ENCODE measurements at places on chromosomes 12 and 14.

GRCh38 chr12:120259418-120260202 lies 5.9 kb downstream of the PXN start:
- DNase-seq = no peak

DNA sequence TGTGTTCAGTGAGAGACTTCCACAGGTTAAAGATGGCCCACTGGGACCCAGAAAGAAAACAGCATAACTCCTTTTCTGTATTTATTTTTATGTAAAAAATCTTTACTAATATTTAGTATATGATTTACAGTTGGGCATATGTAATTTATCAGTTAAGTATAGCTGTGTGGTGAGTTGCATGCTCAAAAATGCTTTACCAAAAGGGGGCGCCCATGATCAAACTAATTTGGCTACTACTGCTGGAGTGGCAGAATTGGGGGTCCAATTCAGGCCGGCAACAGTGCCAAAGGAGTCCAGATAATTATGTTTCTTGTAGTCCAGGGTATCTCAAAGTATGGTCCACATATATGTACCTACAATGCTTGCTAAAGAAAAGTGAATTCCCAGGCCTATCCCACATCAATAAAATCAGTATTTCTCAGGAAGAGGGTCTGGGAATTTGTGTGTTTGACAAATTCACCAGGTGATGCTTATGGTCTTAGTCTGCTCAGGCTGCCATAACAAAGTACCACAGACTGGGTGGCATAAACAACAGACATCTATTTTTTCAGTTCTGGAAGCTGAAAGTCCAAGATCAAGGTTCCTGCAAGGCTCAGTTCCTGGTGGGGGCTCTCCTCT lies 152.0 kb downstream of the KTN1 start:
- peak; percentile 13 for DNase-seq

DNA sequence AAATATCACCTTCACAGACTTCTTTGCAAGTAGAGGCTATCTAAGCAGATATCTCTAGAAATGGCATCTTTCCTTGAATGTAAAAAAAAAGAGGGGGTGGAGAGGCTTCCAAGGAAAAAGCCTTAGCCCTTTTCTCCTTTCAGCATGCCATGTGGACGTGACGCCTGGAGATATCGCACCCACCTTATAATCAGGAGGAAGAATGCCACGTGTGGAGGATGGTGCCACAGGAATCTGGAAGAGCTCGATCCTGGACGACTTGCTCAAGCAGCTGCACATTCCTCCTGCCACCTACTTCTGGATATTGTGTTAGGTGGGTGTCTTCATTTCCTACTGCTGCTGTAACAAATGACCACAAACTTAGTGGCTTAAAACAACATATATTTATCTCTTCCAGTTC lies 203.6 kb downstream of the NUAK1 start:
- no peak for DNase-seq

GRCh38 chr12:66048835-66049537 lies 81.6 kb downstream of the LLPH start:
- DNase-seq = no peak

GRCh38 chr12:18476861-18477260 lies 215.5 kb downstream of the PIK3C2G start:
- no peak for DNase-seq

DNA sequence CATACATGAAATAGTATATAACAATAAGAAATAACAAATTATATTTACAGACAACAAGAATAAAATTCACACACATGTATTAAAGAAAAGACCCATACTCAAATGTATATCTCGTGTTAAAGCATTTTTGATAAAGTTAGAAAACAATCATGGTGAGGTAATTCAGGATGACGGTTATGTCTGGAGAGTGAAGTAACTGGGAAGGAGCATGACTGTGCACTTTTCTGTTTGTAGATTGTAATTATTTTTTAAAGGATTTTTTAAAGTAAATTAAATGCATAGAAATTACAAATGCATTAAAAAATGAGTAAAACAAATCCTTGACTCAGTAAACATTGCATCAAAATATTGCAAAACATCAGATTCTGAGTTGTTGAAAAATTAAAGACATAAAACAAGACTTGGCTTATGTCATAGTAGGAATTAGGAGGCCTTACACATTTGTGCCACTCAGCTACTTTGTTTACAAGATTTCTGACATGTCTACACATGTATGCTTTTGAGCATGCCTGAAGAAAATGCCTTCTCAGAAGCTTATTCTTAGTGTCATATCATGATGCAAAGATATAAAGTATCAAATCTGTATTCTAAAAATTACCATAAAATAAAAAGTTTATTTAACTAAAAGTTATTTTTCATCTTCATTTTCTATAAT lies 1325.1 kb downstream of the SLC16A7 start:
- no peak for DNase-seq

DNA sequence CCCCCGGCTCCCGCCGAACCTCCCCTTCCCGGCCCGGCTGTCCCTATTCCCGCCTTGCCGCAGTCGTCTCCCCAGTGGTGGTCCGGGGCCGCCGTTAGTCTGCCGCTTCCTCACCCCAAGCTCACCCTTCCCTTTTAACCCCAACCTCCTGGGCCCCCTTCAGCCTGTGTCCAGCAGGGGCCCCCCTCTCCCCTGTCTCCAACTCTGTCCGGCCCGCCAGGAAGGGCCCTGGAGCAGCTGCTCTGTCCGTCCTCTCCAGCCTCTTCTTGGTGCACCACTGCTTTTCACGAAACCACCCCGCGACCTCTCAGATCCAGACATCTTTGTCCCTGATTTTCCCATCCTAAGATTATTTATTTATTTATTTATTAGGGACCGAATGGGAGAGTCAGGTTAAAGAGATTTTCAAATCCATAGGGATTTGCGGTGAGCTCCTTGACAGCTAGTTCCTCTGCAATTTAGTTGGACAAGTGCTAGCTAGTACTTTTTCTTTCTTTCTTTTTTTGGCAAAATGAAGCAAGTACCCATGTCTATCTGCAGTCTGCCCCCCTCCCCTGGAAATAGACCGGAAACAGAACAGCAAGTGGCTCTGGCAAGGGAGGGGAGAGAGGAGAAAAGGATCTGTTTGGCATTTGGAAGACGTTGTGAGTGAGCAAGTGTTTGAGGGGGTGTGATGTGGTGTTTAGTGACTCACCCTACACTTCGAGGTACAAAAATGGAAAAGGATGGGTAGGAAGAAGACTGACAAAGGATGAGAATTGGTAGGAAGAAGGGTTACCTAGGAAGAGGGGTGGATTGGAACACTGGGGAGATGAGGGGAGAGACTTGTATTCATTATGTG lies 632 bp downstream of the UBR7 start:
- no peak for DNase-seq

- DNase-seq = no peak
These were observed 87.8 kb upstream of the PRKD1 start for GRCh38 chr14:30015489-30015888.

GRCh38 chr14:103026988-103027387 lies 30.4 kb downstream of the CDC42BPB start:
- no peak for DNase-seq

GRCh38 chr14:96588410-96589257 lies 86.5 kb downstream of the PAPOLA start:
- no peak for DNase-seq

- no peak for DNase-seq
These were observed 20.2 kb upstream of the PPP1R13B start for GRCh38 chr14:103867523-103867953.

GRCh38 chr14:64605926-64606685 lies 56.3 kb downstream of the PPP1R36 start:
- DNase-seq = no peak

DNA sequence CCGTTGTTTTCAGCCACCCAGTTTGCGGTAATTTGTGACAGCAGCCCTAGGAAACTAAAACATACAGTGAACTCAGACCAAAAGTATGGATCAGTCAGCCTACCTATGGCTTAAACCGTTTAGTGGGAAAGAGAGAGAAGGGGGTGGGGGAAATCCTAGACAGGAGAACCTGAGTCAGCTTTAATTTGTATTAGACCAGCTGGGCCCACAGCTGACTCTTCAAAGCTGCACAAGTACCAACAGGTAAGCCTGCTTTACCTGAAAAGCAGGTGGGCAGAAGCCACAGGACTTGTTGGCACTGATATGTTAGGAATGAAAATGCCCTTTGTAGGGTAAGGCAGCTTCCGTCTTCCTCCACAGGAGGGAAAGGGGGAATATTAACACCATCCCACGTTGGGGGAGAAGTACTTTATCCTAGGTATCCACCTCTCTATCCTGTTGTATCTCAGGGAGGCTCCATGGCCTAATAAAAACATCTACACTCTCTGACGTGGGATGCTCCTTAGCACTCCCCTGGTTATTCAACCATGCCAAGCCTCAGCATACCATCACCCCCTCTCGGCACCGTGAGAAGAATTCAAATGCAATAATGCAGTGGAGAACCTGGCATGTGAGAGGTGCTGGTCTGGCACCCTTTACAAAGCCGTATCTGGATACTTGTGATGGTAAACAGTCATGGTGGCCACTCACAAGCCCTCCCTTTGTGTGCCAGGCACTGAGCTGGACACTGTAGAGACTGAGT lies 70.3 kb downstream of the STON2 start:
- DNase-seq = no peak

GRCh38 chr12:79420146-79420618 lies 270.6 kb downstream of the PAWR start:
- DNase-seq = no peak

- DNase-seq = no peak
These were observed 939 bp downstream of the NPC2 start for GRCh38 chr14:74491956-74492775.

- no peak for DNase-seq
These were observed 74.6 kb downstream of the RERG start for GRCh38 chr12:15146585-15146984.

- no peak for DNase-seq
These were observed 197.2 kb downstream of the CHST11 start for GRCh38 chr12:104653730-104654664.

DNA sequence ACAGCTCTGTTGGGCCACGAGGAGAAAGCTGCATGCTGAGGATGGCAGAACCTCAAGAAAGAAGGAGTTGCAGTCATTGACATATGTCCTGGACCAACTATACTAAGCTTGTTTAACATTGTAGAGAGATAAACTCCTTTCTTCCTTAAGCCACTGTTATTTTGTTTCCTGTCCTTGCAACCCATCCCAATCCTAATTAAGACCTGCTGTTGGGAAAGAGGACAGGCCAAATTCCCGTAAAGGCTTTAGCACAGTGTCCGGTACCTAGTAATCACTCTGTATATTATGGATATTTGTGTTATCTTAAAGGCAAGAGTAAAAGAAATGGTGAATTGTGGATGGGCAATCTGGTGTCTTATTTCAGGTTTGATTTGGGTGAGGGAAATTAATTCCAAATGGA lies 53.5 kb upstream of the WSCD2 start:
- DNase-seq = no peak

GRCh38 chr12:6336079-6336888 lies 5.6 kb downstream of the TNFRSF1A start:
- peak; percentile 43 for DNase-seq

DNA sequence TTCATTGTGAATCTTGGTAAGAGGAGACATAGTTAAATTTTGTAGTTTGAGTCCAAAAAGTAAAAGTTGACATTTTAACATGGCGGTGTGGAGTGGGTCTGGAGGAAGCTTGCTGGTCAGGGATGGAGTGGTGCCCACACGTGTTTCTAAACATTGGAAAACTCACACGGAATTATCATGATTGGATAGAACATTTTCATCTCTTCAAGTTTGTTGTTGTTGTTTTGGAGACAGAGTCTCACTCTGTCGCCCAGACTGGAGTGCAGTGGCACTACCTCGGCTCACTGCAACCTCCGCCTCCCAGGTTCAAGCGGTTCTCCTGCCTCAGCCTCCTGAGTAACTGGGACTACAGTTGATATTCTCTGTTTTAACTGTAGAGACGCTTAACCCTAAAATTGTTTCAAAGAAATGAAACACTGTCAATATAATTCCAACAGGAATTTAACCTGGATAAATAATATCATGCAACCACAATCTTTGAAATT lies 502 bp upstream of the MBIP start:
- no peak for DNase-seq

- DNase-seq = no peak
These were observed 7.6 kb upstream of the FLVCR2 start for GRCh38 chr14:75570797-75571196.

- no peak for DNase-seq
These were observed 14.8 kb upstream of the DYRK2 start for GRCh38 chr12:67633708-67634107.

DNA sequence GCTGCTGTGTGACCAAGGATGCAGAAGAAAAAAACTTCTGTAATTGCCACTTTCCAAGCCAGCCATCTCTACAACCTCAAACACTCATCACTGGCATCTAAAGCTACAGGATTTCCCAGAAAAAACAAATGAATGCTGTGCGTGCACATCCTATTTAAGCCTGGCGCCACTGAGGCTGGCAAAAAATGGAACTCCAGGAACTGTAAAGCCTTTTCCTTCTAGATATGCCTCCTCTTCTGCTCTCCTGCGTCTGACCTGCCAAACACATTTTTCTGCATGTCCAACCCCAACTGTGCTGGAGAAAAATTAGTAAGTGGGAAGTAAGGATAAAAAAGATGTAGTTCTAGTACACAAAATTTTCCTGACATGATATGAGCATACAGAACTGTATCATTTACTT lies 184.9 kb downstream of the ITPR2 start:
- DNase-seq = no peak

DNA sequence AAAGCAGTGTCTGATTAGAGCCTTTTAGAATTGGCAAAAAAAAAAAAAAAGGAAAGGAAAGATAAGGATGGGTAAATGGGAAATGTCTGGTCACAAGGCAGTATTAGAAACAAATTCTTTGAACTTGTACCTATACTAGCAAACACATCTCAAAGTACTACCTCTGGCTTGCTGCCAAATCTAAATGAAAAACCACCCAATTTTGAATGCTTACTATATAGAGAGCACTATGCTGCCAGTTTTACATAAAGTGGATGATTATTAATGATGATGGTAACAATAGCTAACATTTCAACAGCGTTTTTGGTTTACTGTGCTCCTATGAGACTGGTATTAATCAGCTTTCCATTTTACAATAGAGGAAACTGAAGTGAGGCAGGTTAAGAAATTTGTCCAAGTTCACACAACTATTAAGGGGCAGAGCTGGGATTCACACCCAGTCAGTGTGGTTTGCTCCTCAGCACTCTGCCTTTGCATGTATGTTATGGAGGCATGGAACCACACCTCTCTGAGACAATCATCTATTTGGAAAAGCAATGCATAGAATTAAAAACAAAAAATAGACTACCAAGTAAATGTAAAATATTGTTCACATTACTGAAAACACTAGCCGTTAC lies 34.2 kb downstream of the ATP2B1 start:
- no peak for DNase-seq

GRCh38 chr14:59214702-59215302 lies 26.3 kb downstream of the DAAM1 start:
- DNase-seq = no peak

DNA sequence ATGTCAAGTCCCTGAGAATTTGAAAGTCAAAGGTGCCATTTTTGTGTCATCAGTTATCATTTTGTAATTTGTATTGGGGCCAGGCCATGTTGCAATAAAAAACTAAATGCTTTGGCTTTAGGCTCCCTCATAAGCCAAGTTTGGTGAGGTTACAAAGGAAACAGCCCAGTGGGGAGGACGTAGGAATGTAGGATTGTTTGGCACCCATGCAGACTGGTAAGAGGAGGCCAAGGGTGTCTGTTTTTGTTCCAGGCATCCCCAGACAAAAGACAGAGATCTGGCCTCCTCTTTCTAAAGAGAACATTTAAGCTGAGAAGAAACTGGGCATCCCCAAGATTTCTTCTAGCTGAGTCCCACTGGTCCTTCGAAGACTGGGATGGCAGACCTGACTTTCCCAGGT lies 111.7 kb downstream of the SUDS3 start:
- no peak for DNase-seq

- DNase-seq = no peak
These were observed 394.4 kb downstream of the DAD1 start for GRCh38 chr14:22194664-22195063.
